H1 (cell line): ENCODE measurements at places on chromosomes 7 and 10. TPM values are rescaled to one million over a fixed set of nuclear protein-coding genes. Genes with fewer than 3 reads are reported as not detected.

GJC3 gene
- total RNA-seq, result 2.5 and 3.0 TPM in 2 replicates

- no peak for DNase-seq
- H3K36me3 ChIP-seq, result no peaks in the 10 kb centered on the region
- H3K4me3 ChIP-seq, result no peak overlapping the region
These were observed 132.8 kb downstream of the GLI3 start for GRCh38 chr7:42104231-42104630.

DNA sequence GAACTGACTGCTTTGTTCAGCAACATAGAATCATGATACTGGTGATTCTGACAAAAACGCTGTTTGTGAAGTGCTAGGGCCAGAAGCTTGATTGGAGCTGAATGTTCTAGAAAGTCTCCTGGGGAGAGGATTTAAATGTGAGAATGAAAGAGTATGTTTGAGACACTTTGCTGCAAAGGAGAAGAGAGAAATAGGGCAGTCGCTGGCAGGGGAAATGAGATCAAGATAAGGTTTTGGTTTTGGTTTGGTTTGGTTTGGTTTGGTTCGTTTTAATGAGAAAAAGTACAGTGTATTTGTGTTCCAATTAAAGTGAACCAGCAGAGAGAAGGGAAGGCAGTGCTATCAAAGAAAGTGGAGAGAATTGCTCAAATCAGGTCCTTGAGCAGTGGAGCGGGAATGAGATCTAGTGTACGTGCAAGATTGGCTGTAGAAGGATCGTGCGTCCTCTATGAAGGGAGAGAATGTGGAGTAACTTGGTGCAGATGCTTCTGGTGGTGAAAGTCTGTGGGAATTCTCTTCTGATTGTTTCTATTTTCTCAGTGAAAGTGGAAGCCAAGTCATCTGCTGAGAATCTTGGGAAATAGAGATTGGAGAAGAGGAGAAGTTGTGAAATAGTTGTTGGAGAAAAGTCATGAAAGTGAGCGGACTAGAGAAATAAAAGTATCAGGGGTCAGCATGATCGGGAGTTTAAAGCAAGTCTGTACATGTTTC lies 270.5 kb downstream of the CCDC3 start:
- H3K27ac ChIP-seq, result no peak overlapping the region
- H3K4me1 ChIP-seq, result no peaks in the 10 kb centered on the region; the same call in 1 of the 2 replicates
- no peaks in the 10 kb centered on the region for H3K36me3 ChIP-seq
- no peak for DNase-seq
- H3K4me3 ChIP-seq, result no peak overlapping the region

DNA sequence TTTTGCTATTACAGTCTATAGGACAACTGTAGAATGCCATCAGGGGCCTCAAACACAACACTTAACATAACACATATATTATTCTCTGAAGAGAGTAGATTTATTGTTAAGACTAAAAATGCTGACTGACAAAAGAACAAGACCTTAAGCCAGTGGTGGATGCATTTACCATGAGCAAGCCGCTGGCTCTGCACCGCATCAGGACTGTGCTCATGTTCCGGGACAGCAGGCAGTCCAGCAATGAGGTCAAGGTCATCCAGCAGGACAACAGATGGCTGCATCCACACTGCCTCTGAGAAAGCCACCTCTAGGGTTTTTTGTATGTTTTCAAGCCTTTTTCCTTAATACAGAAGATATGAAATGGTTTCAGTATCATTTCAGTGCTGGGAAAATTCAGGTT lies 23.8 kb downstream of the PEX1 start:
- no peak overlapping the region for H3K4me3 ChIP-seq
- no peak for DNase-seq
- no peaks in the 10 kb centered on the region for H3K4me1 ChIP-seq

- H3K4me1 ChIP-seq, result no peaks in the 10 kb centered on the region
- H3K4me3 ChIP-seq, result no peak overlapping the region
- H3K27me3 ChIP-seq, result no peaks in the 10 kb centered on the region
- peaks cover 6% of the 10 kb centered on the region; the same call in 1 of the 2 replicates for H3K36me3 ChIP-seq
These were observed 97.3 kb downstream of the CLEC2L start for GRCh38 chr7:139620676-139621344.

- H3K36me3 ChIP-seq, result no peaks in the 10 kb centered on the region
- no peak overlapping the region for H3K27ac ChIP-seq
- no peak overlapping the region for H3K4me3 ChIP-seq
- no peak for DNase-seq
These were observed 27.3 kb downstream of the SMKR1 start for GRCh38 chr7:129529643-129530042.

DNA sequence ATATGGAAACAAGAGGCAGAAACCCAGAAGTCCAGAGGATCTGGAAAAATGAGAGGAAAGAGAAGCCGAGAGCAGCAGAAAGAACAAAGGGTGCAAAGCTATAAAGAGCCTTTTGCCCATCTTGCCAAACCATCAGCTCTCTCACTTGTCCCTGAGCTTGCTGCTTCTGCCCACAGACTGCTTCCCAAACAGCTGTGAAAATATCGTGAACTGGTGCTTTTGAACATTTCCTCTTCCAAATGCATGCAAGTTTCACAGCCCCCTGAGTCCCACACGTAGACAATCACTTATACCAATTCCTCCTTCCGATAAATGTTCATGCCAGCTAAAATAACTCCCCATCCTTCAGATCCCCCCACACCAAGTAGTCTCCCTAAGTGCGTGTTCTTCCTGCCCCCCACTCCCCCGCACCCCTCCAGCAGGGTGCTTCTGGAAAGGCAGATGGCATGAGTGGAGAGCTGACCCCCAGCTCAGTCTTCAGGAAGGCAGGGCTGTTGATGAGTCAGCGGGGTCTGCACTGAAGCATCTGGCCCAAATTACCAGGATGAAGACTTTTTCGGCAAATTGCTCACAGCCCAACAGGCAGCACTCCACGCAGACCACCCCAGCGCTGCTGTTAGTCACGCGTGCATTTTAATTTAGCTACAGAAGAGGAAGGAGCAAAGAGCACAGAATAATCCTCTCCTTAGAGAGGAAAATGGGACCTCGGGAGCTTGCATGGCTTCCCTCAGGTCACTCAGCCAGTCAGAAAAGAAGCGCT lies 76.1 kb upstream of the KCNMA1 start:
- H3K36me3 ChIP-seq, result no peaks in the 10 kb centered on the region
- no peak overlapping the region for H3K27ac ChIP-seq
- no peak overlapping the region for H3K4me3 ChIP-seq
- no peak for DNase-seq
- H3K4me1 ChIP-seq, result peaks cover 6% of the 10 kb centered on the region

DNA sequence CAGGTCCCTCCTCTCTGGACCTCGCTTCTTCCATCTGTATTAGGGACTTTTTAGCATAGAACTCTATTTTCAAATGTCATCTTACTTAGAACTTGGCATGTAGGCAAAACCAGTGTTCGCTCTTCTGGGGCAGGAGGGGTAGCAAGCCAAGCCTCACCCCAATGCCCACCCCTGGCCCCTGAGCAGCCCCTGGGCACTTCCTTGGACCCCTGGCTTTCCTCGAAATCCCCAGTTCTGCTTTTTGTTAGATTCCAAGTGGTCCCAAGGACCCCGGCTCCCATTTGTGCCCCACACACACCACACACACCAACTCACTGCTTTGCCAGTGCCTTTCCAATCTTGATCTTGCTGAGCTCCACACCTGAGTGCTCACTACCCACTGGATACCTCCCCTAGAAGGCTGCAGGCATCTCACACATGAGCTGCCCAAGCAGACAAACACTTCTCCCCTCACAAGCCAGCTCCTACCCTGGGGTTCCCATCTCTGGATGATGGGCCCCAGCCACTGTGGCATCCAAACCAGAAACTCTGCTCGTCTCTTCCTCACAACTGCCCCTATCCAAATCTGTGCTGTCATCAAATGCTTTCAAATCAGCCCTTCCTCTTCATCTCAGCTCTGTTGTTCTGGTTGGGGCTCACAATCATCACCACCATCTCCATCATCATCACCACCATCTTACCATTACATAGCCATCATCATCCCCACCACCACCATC lies 167.9 kb upstream of the ZMIZ1 start:
- no peak overlapping the region for H3K4me3 ChIP-seq
- no peaks in the 10 kb centered on the region for H3K27me3 ChIP-seq
- H3K4me1 ChIP-seq, result no peaks in the 10 kb centered on the region
- no peak for DNase-seq
